ENCODE measurements at places on chromosomes 11 and 22.

- no peak for DNase-seq
Observed at GRCh38 chr11:78469896-78470295, 52.3 kb upstream of the GAB2 start.

DNA sequence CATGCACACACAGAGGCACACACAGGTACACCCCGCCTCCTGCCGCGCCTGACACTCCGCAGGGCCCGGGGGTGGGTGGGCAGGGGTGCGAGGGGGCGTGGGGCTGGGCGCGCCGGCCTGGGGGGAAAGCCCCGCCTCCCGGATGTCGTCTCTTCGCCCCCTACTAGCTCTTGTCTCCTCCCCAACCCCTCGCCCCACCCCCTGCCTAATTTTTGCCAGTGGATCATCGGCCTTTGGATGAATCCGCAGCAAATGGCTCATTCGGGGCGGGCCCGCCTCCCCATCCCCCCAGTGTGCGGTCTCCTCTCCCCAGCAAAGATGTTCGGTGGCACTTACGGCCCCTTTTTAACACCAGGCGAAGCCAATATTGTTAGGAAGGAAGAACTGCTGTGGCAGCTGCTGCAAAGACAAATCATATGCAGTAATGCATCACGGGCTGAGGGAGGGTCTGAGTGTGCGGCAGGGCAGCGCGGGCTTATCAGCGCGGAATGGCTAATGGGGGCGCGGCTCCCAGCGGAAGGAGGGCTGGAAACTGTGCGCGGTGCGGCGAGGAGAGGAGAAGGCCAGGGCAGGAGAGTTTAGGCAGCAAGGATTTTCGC is 13.4 kb upstream of the NECTIN1 start:
- DNase-seq: no peak

GRCh38 chr22:29215012-29215860 is 9.5 kb downstream of the EMID1 start:
- no peak for DNase-seq

GRCh38 chr11:33525789-33526188 is 174.8 kb downstream of the C11orf91 start:
- no peak for DNase-seq

DNA sequence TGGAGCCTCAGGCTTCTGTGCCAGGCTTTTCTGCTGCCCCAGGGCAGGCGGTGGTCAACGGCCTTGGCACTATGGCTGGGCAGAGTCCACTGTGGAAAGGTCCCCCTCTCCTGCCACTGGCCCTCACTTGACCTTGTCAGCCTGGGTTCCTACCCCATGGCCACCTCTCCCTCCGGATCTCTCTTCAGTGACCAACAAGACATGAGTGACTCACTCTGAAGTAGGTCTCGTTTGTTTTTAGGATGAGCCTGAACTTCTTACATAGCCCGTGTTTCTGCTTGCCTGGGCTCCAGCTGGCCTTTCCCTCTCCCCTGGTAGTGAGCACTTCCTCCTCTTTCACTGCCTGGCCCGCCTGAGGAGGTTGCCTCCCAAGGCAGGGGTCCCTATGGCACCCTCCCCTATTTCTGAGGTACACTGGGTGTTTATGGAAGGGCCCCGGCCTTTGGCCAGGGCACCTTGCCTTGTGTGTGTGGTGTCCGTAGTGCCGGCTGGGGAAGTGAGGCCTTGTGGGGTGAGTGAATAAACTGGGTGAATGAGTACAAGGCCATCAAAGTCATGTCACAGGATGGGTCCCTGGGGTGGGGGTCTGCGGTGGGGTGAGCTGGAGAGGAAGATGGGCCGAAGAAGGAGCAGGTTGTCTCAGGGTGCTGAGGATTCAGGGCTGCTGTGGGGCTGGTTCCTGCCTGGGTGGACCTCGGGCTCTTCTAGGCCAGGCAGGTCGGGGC is 5.0 kb downstream of the SHANK3 start:
- DNase-seq: no peak

GRCh38 chr22:25942856-25943411 is 200.9 kb downstream of the MYO18B start:
- no peak for DNase-seq

DNA sequence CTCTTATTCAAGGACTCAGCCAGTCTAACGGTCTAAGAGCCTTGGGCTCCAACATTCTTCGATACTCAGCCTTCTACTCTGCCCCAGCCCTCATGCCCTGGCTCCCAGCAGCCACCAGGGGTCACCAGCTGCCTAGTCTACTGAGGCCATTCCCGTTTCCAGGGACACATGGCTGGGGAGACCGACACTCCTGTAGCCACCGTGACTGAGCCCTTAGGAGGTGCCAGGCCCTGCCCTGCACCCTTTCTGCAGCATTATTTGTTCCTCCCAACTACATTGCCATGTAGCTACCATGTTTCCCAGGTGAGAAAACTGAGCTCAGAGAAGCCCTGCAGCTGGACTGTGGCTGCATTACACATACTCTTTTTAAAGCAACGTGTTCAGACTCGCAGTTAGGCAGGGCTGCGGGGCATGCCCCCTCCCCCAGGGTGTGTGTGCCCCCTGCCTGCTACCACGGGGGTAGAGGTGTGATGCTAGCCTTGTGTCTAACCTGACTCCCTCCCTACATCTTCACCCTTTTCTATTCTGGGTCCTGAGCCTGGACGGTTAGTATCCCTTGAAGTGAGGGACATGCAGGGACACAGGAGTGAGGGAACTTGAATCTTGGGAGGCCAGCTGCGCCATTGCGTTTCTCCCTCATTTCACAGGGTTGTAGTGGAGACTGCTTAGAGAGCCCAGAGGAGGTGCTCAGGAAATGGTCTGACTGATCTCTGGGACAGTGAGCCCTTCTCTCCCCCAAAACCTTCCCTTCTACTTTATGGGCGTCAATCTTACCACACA is 17.5 kb downstream of the ATG16L2 start:
- DNase-seq: peak; percentile 28

- DNase-seq: no peak
Observed at GRCh38 chr22:36258701-36259614, 6.0 kb downstream of the APOL1 start.

GRCh38 chr11:69388661-69389060 is 92.8 kb upstream of the LINC01488 start:
- no peak for DNase-seq

GRCh38 chr11:66973956-66974580 is 1.0 kb upstream of the C11orf86 start:
- DNase-seq: no peak

DNA sequence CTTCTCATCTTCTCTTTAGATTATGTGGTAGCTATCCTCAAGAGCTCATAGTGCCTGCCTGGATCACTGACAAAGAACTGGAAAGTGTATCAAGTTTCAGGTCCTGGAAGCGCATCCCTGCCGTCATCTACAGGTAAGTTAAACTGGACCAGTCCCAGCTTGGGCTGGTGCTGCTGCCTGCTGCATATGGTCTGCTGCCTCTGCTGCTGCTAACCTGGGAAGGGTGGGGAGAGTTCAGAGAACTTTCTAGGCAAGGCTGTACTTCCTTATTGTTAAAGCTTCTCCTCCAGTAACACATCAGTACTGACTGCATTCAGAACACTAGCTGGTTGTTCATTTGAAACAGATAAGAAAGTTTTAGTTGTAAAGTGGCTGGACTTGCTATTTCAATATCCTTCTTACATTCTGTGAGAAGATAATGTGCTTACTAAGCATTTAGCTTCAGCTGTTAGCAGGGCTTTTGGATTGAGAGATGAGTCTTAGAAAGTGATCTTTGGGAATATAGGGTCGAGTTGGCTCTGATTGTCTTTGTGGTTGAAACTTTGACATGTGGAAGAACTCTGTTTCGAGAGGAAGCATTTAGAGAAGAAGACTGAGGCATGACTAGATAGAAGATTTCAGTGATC is 77.3 kb upstream of the HORMAD2 start:
- no peak for DNase-seq

GRCh38 chr11:22343371-22344032 is 5.3 kb downstream of the SLC17A6 start:
- no peak for DNase-seq

DNA sequence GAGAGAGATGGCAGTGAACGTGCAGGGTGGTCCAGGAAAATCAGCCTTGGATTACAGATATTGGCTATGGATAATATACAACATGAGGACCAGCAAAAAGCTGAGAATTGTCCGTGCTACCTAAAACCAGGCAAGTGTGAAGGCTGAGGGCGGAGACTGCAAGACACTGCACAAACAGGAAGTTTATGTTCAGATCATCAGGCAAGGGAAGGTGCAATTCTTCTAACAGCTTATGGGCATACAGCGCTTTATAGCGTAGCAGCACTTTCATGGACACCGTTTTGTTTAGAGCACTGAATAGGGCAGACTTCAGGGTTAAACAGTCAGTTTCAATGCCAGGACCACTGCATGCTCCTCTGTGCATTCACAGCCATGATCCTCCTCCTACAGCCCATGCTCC is 93.1 kb upstream of the TMEM45B start:
- no peak for DNase-seq

GRCh38 chr11:120248551-120249278 is 8.8 kb downstream of the POU2F3 start:
- no peak for DNase-seq

DNA sequence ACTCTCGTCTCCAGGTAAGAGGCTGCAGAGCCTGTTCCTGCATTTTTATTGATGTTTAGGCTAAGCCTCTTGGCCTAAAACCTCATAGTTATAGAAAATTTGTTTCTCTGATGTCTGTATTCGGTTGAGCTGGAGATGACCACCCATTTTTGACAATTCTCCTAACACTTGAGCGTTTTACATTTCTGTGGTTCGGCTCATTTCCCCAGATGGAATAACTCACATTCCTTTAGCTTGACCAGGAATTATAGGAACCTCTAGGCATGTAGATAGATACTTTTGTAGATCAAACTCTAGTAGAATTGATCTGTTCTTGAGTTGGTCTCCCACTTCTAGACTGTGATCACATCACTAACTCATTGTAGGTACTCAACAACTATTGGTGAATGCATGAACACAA is 172.6 kb upstream of the CADM1 start:
- no peak for DNase-seq

DNA sequence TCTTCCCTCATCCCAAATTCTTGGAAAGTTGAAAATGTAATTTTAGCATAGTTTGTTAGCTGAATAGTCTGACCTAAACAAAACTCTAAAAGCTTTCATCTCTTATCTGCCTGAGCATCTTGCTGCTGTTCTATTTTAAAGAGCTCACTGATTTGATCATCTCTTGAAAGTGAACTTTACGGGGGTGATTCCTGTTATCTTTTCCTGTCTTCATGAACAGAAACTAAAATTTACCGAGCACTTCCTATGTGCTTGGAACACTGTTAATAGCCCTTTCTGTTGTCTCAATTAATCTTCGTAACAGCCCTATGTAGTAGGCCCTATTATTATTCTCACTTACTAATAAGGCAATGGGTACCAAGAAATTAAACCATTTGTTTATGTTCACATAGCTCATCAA is 12.3 kb downstream of the AMOTL1 start:
- no peak for DNase-seq

- DNase-seq: no peak
Observed at GRCh38 chr11:2128130-2128510, 11.1 kb downstream of the IGF2 start.
